ENCODE measurements at places on chromosomes 2 and 18.

GRCh38 chr18:49728542-49728941, 84.8 kb downstream of the ACAA2 start:
- peak; percentile 1 for DNase-seq

DNA sequence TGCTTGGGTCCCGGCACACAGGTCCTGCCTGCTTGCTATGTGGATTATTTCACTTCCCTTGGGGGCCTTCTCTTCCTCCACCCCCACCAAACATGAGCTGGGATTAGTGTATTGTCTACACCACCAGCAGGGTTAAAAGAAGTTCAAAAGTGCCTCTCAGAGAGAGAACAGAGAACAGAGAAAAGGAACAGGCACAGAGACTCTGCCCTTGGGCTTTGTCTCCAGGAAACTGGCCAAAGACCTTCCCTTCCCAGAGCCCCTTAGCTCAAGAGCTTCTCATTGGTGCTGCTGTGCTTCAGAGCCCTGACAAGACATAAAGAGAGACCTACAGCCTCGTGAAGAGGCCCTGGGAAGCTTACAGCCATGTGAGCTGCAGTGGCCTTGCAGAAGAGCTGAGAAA, 7.1 kb upstream of the FIGLA start:
- DNase-seq, result no peak

GRCh38 chr2:127642706-127643438, 3.1 kb upstream of the GPR17 start:
- no peak for DNase-seq

DNA sequence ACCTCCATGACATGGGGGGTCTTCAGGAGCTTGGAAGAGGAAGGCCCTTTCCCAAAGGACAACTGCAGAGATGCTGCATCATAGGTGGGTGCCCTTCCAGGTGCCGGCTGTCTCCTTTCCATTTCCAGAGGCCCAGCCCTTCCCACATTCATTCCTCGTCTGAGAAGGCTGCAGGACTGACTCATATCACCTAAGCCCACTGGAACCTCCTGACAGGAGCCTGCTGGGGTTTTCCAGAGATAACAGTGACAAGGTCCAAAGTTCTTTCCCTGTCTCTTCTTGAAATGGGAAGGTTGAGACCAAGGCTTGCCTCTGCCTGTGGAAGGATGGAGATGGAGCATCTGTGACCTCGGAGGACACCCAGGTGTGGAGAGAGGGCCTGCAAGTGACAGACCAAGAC, 3.6 kb upstream of the PRSS56 start:
- DNase-seq, result no peak

GRCh38 chr2:142220239-142220638, 89.4 kb upstream of the LRP1B start:
- no peak for DNase-seq

DNA sequence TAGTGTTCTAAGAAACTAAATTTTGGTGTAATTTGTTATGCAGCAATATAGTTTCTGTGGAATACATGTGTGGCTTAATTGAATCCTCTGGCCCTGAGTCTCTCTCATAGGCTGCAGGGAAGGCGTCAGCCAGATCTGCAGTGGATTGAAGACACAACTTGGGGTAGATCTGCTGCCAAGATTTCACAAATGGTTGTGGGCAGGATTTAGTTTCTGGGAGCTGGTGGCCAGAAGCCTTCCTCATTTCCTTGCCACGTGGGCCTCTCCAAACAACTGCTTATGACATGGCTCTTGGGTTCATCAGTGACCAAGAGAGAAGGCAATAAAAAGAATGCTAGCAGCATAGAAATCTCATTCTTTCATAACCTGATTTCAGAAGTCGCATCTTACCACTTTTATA, 28.2 kb downstream of the CCDC102B start:
- no peak for DNase-seq

GRCh38 chr2:15989559-15989958, 49.2 kb downstream of the MYCN start:
- DNase-seq, result no peak

GRCh38 chr18:48408727-48409590, at the start of gene ZBTB7C:
TSS of gene ZBTB7C (minus strand) at chr18:48409383.
- DNase-seq, result peak; percentile 20

DNA sequence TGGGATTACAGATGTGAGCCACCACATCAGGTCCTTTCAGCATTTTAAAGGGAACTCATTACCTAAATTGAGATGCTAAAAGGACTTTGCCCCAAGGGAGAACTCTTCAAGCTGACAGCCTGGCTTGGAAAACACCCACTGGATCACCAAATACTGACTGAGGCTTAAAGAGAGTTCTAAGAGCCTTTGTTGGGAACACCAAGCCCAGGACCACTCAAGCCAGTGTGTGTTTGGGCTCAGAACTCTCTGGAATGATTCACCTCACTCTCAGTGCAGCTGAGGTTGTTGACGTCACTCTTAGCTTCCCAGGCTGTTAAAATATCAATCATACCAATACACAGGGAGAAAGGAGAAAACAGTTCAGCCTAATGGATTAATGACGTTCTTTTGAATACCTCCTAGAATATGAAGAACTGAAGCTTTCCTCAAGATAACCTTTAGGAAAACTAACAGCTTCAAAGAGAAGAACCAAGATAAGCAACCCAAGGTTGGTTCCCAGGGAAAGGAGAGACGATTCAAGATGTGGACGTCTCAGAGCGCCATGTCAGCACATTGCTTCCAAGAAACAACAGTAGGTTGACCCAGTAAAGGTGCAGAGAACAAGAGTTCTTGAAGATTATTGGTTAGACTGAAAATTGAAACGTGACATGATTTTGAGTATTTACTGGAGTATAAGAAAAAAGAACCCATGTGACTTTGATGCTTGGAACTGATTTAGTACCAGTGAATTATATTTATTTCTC, 48.0 kb upstream of the MGAT4A start:
- no peak for DNase-seq

- no peak for DNase-seq
Observed at GRCh38 chr18:46096651-46097300, 1.3 kb downstream of the ATP5F1A start.

DNA sequence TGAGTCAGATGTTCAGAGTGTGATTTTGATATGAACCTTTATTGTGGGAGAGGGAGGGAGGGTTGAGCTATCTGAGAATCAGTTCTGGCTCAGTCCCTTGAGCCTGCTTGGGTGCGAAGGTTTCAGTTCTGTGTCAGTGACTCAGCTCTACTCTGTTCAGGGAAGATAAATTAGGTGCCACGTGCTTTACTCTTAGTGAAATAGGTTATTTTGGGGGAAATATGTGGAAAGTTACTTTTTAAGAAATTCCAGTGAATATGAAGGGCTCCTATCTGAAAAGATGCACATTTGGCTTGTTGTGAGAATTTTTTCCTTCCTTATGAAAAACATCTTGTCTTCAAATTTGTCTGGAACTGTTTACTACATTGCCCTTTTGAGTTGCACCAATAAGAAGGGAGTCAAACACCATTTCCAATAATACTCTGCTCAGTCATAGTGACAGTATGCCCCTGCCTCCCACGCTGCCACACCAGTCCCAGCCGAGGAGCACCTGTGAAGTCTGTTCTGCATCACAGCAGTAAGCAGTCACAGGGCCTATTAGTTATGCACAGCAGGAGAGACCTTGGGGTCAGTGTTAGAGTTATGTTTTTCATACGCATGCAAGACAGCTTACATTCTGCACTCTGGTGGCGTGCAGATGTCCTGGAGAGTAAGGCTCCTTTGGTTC, 32.8 kb upstream of the DNAH7 start:
- peak; percentile 38 for DNase-seq

GRCh38 chr18:45063246-45064038, 382.8 kb downstream of the SETBP1 start:
- no peak for DNase-seq

GRCh38 chr2:146123714-146124113, 1603.8 kb upstream of the ZEB2 start:
- DNase-seq, result no peak

DNA sequence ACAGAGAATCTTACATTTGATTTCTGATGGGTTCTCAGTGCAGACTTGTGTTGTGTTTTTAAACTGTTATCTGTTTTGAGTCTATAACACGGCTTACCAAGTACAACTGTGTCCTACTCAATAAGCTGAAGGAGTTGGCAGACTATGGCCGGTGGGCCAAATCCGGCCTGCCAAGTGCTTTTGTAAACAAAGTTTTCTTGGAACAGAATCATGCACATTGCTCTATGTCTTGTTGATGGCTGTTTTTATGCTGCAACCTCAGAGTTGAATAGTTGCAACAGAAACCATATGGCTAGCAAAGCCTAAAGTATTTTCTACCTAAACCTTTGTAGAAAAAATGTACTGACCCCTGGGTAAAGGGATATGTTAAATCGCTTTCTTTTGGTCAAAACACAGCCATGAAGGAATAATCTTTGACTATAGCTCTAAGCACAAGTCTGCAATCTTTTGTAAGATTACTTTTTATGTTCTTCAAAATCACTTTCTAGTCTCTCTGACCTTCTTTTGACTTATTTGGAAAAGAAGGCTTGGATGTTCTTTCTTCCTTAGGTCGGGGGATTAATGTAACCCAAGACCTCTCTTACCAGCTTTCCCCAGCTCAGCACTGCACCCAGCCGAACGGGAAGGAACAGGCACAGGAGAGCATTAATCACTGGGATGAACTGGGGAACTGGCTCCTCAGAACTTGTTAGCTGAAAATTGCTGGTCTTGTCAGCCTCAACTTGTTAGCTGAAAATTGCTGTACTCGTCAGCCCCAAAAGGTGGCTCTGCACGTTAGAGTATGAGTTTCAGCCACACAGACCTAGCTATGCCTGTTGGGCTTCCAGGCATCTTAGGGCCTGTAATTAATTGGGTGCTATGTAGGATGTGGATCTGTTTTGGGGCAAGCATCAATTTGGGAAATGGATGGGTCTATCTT, 75.4 kb downstream of the CD8B2 start:
- no peak for DNase-seq

GRCh38 chr2:64120008-64120407, 24.2 kb downstream of the PELI1 start:
- DNase-seq, result no peak

- DNase-seq, result no peak
Observed at GRCh38 chr2:238055841-238056240, 5.0 kb upstream of the SCLY start.

DNA sequence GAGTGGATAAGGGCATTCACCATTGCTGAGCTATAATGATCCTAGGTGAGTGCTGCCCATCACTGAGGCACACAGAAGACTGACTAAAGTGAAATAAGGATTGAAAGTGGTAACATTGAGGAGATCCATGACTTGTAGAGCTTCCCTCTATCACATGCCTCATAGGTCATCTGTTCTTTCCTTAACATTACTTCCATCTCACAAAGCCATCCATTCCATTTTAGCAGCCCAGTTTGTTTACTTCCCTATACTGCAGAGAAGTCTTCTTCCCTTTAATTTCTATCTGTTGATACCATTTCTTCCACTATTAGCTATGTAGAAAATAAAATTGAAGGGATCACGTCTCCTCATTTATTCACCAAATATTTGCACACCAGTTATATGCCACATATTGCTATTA, 32.1 kb downstream of the ME2 start:
- DNase-seq, result no peak

GRCh38 chr2:42823744-42824453, 31.5 kb upstream of the HAAO start:
- DNase-seq, result no peak

DNA sequence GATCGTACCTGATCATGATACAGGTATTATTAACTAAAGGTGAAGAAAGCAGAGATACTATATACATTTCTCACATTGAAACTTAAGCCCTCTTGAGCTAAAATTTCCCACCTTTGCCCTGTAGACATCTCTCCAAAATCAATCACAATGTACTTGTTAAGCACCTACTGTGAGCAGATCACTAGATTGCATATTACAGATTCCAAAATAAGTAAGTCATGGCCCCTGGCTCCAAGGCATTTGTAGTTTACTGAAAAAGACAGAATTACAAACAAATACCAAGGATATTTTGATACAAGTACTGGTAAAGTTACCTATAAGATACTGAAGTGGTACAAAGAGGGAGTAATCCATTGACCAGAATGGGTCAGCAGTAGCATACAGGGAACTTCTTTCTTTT, 455.3 kb downstream of the STK39 start:
- no peak for DNase-seq

DNA sequence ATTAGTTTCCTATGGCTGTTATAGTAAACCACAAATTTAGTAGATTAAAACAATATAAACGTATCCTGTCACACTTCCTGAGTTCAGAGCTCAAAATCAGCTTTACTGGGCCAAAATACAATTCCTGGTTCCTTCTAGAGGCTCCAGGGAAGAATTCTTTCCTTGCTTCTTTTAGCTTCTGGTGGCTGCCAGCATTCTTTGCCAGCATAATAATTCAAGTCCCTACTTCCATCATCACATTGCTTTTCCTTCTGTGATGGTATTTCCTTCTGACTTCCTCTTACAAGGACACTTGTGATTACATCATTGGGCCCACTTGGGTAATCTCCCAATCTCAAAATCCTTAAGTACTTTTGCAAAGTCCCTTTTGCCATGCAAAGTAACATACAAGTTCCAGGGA, 40.6 kb downstream of the MOB4 start:
- DNase-seq, result no peak

GRCh38 chr2:199278099-199278498, 179.6 kb downstream of the SATB2 start:
- no peak for DNase-seq

DNA sequence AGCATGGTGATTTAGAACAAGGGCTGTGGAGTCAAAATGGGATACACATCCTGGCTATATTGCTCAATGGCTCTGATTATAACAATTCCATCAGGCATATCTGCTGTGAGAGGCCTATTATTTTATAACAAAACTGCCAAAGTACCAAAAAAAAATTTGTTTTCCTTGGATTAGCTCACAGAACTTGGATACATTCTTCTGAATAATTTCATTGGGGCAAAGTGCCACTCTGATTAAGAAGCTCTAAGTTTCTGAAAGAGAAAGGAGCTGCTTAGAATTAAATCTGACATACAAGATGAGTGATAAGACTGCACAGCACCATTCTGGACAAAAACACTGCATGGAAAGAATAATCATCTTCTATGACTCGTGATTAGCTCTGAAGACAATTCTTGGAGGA, 85.7 kb downstream of the SMC6 start:
- DNase-seq, result no peak

GRCh38 chr2:186125156-186125555, 360.9 kb upstream of the ZC3H15 start:
- DNase-seq, result no peak

- DNase-seq, result no peak
Observed at GRCh38 chr2:159139216-159139933, 147.1 kb downstream of the WDSUB1 start.

DNA sequence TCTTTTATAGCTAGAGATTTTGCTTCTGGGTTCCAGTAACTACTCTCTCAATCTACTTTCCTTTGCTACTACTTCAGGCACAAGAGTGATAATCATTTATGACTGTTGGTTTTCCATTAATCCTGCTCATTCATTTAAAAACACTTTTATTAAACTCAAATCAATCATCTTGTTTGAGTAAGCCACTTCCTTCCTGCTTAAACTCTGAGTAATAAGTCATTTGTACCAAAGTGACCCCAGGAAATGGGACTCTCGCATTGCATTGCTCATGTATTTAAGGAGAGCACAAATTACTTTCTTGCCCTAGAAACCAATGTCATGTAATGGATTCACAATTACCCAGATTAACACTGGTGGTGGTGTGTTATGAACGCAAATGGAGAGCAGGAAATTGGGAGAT, 270.7 kb upstream of the HNMT start:
- DNase-seq, result no peak

- DNase-seq, result peak; percentile 25
Observed at GRCh38 chr2:101106453-101107181, 44.6 kb downstream of the TBC1D8 start.
